H9 (cell line): ENCODE measurements at places on chromosomes 13 and 19. TPM values are rescaled to one million over a fixed set of nuclear protein-coding genes. Genes with fewer than 3 reads are reported as not detected.

- H3K4me3 ChIP-seq = no peak overlapping the region
- peaks cover 8% of the 10 kb centered on the region; the same call in 1 of the 2 replicates for H3K36me3 ChIP-seq
Observed at GRCh38 chr19:21947775-21948174, 63.0 kb downstream of the ZNF208 start.

DNA sequence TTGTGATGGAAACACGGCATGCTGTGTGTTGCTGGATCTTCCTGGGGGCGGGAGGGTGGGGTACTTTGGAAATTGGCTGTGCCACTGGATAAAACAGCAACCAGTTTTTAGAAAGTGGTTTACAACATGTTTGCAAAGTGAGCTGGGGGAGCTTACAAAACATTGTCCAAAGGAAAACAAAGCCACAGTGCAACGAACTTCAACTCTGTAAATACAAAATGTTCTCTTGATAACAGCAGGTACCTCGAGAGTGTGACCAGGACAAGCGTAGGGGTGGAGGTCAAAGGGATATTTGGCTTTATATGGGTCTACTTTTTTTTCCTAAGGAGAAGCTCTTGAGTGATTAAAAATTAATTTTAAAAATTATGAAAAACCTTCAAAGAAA is 2.5 kb downstream of the IGSF23 start:
- no peaks in the 10 kb centered on the region; the same call in 1 of the 2 replicates for H3K4me1 ChIP-seq
- no peak for DNase-seq
- H3K4me3 ChIP-seq = no peak overlapping the region
- no peaks in the 10 kb centered on the region for H3K27me3 ChIP-seq

The PRR19 gene
- total RNA-seq = 2.9 and 3.2 TPM in 2 replicates

- H3K4me1 ChIP-seq = no peaks in the 10 kb centered on the region
- no peak overlapping the region for H3K27ac ChIP-seq
- H3K27me3 ChIP-seq = no peaks in the 10 kb centered on the region
Observed at GRCh38 chr13:68745502-68745901, 1362.1 kb upstream of the ATXN8OS start.

- H3K36me3 ChIP-seq = peaks cover 66% of the 10 kb centered on the region
- no peaks in the 10 kb centered on the region for H3K4me1 ChIP-seq
- H3K4me3 ChIP-seq = no peak overlapping the region
- DNase-seq = no peak
- H3K27ac ChIP-seq = no peak overlapping the region
Observed at GRCh38 chr13:113471844-113472243, 18.6 kb upstream of the ADPRHL1 start.

- H3K27ac ChIP-seq = no peak overlapping the region
- DNase-seq = no peak
- no peaks in the 10 kb centered on the region for H3K27me3 ChIP-seq
- H3K36me3 ChIP-seq = peaks cover 9% of the 10 kb centered on the region
Observed at GRCh38 chr13:38518328-38518727, 168.5 kb upstream of the FREM2 start.

The ATXN8OS gene
- total RNA-seq = not detected in 2 replicates

DNA sequence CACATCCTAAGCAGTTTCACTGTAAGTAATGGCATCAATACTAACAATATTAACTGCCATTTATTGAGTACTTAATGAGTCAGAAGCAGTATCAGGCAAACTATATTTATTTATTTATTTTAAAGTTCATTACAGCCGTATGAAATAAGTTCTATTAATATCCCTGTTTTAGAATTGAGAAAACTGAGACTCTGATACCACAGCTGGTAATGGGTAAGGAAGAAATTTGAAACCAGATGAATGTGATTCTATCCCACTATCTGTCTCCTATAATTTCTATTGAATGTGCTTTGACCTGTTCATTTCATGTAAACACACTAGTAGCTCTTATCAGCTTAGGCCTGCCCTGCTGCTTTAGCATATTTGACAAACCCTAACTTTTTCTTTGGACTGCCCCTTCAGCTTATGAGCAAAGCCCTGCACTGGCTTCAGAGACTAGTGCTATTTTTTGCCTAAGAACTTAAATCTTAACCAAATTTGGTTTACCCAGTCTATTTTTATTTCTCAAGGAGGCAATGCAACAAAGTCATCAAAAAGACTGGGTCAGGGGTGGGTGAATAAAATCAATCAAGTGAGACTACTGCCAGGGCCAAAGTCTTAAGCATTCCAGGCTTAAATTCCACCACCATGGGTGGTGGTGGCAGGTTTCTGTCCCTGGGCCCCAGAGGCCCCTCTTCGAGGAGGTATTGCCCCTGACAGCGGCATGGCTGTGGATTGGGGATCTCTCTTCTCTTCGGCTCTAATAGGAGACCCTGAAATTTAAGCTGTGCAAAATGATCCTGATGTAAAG is 143.4 kb downstream of the DLEU7 start:
- DNase-seq = no peak
- no peaks in the 10 kb centered on the region for H3K27me3 ChIP-seq
- no peak overlapping the region for H3K27ac ChIP-seq
- H3K4me1 ChIP-seq = peaks cover 2% of the 10 kb centered on the region; the same call in 1 of the 2 replicates
- H3K36me3 ChIP-seq = no peaks in the 10 kb centered on the region
- no peak overlapping the region for H3K4me3 ChIP-seq

DNA sequence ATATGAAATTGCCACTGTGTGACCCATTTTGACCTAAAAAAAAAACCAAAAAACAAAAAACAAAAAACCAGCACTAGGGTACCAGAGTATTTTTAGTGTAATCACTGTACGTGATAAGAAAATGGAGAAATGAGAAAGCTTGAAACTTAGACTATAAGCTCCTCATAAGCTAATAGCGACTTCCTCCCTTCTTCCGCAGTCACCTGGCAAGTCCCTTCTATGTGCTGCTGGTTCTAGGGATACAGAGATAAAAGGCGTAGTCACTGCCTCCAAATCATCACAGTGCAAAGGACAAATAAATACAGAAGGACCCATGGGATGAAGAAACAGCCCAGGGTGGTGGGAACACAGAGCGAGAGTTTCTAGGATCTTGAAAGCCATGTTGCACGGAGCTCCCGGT is 190.3 kb downstream of the TM9SF2 start:
- H3K27ac ChIP-seq = no peak overlapping the region
- H3K4me3 ChIP-seq = no peak overlapping the region
- peaks cover 4% of the 10 kb centered on the region; the same call in 1 of the 2 replicates for H3K36me3 ChIP-seq
- H3K4me1 ChIP-seq = peaks cover 29% of the 10 kb centered on the region

DNA sequence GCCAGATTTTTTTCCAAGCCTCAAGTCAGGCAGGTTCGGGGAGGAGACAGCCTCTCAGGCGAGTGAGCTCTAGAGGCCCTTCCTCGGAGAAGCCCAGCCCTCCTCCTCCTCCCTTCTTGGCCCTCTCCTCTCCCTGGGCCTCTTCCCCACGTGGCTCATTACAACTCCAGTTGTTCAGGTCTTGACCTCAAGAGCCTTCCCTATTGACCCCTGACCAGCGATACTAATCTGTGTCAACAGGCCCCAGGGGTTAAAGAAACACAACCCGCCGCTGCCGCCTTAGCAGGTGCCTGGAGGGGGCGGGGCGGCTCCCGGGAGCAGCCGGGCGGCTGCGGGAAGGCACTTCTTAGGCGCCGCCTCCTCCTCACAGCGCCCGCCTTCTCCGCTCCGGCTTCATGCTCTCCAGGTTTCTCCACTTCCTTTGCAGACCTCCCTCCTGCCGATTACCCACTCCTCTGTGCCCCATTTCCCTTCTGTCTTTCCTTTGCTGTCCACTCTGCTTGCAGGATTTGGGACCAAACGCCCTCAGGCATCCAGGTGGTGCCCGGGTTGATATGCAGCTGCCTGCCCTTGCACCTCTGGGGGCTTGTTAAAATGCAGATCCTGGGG is 51.0 kb downstream of the LYL1 start:
- no peak overlapping the region for H3K27ac ChIP-seq
- H3K36me3 ChIP-seq = no peaks in the 10 kb centered on the region
- peak overlapping the region; percentile 73 for H3K4me3 ChIP-seq
- peaks cover 66% of the 10 kb centered on the region for H3K27me3 ChIP-seq

- H3K27ac ChIP-seq = no peak overlapping the region
- H3K27me3 ChIP-seq = no peaks in the 10 kb centered on the region
- no peak overlapping the region for H3K4me3 ChIP-seq
- no peak for DNase-seq
- no peaks in the 10 kb centered on the region for H3K4me1 ChIP-seq
Observed at GRCh38 chr19:14315433-14315832, 65.8 kb upstream of the ADGRE5 start.

DNA sequence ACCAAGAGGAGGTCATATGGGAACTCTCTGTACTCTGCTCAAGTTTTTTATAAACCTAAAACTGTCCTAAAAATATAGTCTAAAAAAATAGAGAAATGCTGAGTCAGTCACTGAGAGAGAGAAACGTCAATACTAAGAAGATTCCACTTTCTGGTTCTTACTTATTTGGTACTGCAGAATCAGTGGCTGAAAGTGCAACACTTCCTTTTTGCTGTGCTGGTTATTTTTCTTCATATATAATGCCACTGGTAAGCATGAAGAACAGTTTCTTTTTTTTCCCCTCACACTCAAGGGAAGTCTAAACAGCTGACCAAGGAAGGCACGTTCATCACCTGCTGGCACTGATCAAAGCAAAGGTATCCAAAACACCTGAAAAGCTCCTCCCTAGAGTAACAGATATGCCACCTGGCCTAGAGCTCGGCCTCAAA is 44.3 kb upstream of the N4BP2L1 start:
- H3K27me3 ChIP-seq = no peaks in the 10 kb centered on the region
- no peak for DNase-seq
- H3K27ac ChIP-seq = no peak overlapping the region
- no peaks in the 10 kb centered on the region for H3K4me1 ChIP-seq
- no peak overlapping the region for H3K4me3 ChIP-seq

DNA sequence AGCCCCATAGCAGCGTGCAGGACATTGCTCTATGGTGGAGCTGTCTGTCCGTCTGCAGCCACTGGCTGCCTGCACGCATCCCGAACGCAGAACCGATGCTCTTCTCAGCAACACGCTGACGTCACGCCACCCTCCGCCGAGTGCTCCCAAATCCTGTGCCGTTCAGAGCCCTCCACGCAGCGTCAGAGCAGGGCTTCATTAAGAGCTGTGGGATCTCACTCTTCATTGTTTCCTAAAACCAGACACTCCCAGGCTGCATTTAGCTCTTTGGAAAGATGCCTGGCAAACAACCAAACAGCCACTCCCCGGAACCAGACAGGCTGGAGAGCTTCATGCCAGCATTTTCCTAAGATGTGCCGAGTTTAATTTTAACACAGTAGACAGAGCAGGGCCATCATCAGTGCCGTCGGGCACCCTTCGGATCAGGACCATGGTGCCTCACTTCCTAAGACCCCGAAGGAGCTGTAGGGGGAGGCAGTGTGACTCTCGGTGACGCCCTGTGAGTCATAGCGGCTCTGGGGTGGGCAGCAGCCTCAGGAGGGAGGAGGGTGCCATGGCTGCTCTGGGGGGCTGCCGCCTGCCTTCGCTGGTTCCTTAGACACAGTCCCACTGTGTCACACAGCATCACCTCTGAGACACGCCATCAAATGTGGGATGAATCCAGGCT is 131.5 kb upstream of the MCF2L start:
- H3K36me3 ChIP-seq = peaks cover 32% of the 10 kb centered on the region
- H3K4me3 ChIP-seq = no peak overlapping the region
- H3K27me3 ChIP-seq = no peaks in the 10 kb centered on the region

The SELENOV gene
- total RNA-seq = 6.7 and 6.9 TPM in 2 replicates

DNA sequence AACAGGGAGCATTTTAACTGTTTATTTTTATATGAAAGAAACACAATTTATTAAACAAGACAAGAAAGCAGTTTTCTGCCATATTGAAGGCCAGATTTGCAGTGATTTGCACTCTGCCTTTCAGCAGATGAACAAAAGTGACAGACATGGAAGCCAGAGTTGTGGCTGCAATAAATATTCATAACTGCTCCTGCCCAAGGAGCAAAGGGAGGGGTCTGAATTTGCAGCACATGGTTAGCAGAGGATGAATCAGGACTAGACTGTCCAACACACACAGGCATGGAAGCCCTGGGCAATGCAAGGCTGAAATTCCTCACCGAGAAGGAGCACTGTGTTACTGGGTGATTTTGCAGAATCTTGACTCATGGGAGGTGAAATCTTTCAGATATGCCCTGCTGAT is 418.2 kb downstream of the DCT start:
- DNase-seq = no peak
- no peaks in the 10 kb centered on the region for H3K36me3 ChIP-seq
- no peak overlapping the region for H3K4me3 ChIP-seq
- H3K27me3 ChIP-seq = no peaks in the 10 kb centered on the region
- H3K27ac ChIP-seq = no peak overlapping the region

GRCh38 chr13:32013181-32013580 is 18.4 kb upstream of the FRY start:
- H3K4me1 ChIP-seq = no peaks in the 10 kb centered on the region; the same call in 1 of the 2 replicates
- H3K27ac ChIP-seq = no peak overlapping the region
- H3K36me3 ChIP-seq = no peaks in the 10 kb centered on the region
- no peak overlapping the region for H3K4me3 ChIP-seq
- no peaks in the 10 kb centered on the region for H3K27me3 ChIP-seq
- no peak for DNase-seq

The ZNF536 gene
- not detected in 2 replicates for total RNA-seq

DNA sequence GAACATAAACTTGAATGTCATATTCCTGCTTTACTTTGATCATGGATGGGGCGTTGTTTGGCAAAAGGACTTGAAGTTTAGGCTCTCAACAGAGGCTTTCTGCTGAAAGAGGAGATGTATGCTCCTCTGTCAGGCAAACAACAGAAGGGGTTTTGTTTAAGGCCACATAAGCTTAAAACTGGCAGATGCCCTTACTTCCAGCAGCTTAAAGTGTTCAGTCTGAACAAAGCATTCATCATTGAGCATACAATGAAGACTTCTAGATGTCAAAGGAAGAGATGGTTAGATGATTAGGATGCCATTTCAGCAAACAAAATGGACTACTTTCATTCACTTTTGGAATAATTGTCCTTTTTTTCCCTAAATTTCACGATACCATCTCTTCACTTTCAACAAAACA is 484.5 kb downstream of the SLITRK6 start:
- H3K4me3 ChIP-seq = no peak overlapping the region
- H3K36me3 ChIP-seq = no peaks in the 10 kb centered on the region
- no peak for DNase-seq
- H3K4me1 ChIP-seq = no peaks in the 10 kb centered on the region

DNA sequence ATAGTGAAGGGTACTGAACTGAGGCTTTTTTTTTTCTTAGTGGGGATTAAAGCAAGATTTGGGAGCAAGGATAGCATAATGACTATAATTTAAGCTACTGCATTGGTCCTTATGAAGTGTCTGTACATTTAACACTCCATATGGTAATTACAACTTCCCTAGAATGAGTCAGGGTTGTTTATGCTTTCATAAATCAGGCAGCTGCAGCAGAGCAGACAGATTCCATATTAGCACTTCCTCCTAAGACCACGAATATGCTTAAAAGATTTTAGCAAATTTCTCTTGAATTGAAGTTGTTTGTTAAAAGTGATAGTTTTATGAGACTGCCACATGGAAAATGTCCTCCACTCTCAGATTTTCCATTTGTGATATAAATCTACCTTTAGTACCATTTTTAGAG is 401.1 kb upstream of the SPRY2 start:
- H3K36me3 ChIP-seq = peaks cover 3% of the 10 kb centered on the region
- no peak overlapping the region for H3K27ac ChIP-seq
- no peak for DNase-seq
- H3K27me3 ChIP-seq = no peaks in the 10 kb centered on the region
- no peaks in the 10 kb centered on the region for H3K4me1 ChIP-seq

GRCh38 chr13:56110751-56111150 is 1030.0 kb upstream of the PRR20A start:
- no peaks in the 10 kb centered on the region for H3K36me3 ChIP-seq
- no peak overlapping the region for H3K27ac ChIP-seq
- no peaks in the 10 kb centered on the region for H3K27me3 ChIP-seq
- H3K4me1 ChIP-seq = no peaks in the 10 kb centered on the region; the same call in 1 of the 2 replicates

The SLC25A41 gene
- 0.20 and 0.42 TPM in 2 replicates for total RNA-seq

- no peak overlapping the region for H3K4me3 ChIP-seq
- H3K27ac ChIP-seq = no peak overlapping the region
- H3K4me1 ChIP-seq = peaks cover 3% of the 10 kb centered on the region; the same call in 1 of the 2 replicates
- DNase-seq = no peak
- H3K36me3 ChIP-seq = no peaks in the 10 kb centered on the region; the same call in 1 of the 3 replicates
Observed at GRCh38 chr13:94400874-94401273, 78.6 kb downstream of the DCT start.
